ENCODE measurements at places on chromosomes 1 and 21.

- no peak for DNase-seq
Observed at GRCh38 chr21:44723177-44724131, 12.1 kb upstream of the TSPEAR start.

DNA sequence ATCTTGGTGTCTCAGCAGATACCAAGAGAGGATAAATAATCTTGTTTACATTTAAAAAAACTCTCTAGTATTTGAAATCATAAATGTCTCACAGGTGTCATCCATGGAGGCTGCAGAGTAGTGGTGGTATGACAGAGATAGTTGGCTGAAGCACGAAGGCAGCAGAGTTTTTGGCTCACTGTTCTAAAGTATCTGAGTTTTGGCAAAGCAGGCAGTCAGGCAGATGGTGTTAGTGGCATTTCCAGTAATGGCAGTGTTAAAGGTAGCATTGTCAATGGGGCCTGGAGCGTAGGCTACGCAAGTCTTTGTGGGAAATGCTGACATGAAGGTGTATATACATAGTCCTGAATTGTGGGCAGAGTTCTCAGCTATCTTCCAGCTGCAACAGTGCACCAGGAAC is 68.5 kb upstream of the HSD17B7 start:
- DNase-seq = no peak

DNA sequence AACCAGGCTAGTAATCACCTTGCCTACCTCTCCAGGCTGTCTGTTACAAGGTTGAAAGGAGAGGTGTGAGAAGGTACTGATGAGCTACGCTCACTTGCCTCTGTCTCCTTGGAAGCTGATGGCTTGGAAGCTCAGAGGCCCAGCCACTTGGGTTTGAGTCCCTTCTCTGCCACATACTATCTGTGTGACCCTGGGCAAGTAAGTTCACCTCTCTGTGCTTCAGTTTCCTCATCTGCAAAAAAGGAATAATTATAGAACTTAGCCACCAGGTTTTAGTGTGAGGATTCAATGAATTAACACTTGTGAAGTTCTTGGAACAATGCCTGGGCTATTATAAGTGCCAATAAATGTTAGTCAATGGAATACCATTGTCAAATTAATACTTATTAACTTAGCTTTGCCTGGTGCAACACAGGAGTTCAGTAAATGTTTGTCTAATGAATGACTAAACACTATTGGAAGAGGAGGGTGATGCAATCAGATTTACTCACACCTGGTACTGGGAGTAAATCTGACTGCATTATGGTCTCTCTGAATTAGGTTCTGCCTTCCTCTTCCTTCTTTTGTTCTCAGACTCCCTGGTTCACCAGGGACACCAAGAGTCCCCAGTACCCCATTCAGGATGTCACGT is 55.5 kb downstream of the TRABD2B start:
- peak; percentile 52 for DNase-seq

- DNase-seq = peak; percentile 72
Observed at GRCh38 chr1:53766831-53767405, 28.0 kb upstream of the GLIS1 start.

DNA sequence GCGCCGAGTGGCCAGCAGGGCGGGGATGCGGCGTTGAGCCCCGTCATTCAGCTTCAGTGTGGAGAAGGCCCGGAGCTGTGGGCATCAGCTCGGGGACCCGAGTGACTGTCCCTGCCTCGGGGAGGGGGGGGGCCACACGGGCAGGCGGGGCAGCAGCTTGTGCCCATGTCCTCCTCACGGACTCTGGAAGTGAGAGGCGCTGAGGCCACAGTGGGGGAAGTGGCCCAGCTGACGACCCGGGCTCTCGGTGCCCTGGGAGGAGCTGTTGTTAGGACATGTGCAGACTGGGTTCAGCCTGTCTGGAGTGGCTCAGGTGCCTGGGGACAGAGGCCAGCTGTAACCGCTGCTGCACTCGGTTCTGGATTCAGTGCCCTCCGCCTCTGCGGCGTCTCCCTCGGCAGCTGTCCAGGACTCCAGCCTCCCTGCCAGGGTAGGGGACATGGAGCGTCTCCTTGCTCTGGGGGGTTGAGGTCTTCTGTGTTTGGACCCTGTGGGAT is 71.1 kb downstream of the SKI start:
- no peak for DNase-seq

DNA sequence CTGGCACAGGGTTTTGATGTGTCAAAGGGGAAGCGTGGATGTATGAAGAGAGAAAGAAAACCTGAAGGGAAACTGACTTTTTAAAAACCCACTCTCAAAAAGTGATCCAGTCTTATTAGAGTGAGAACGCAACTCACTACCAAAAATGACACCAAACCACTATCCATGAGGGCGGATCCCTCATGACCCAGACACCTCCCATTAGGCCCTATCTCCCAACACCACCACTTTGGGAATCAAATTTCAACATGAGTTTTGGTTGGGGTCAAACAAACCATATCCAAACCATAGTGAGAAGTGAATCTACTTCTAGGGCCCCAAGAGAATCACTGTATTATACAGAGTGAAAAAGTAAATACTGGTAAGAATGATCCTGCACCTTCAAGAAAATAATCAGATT is 53.5 kb downstream of the FNBP1L start:
- DNase-seq = no peak

- DNase-seq = no peak
Observed at GRCh38 chr1:233993651-233994050, 89.2 kb downstream of the SLC35F3 start.

DNA sequence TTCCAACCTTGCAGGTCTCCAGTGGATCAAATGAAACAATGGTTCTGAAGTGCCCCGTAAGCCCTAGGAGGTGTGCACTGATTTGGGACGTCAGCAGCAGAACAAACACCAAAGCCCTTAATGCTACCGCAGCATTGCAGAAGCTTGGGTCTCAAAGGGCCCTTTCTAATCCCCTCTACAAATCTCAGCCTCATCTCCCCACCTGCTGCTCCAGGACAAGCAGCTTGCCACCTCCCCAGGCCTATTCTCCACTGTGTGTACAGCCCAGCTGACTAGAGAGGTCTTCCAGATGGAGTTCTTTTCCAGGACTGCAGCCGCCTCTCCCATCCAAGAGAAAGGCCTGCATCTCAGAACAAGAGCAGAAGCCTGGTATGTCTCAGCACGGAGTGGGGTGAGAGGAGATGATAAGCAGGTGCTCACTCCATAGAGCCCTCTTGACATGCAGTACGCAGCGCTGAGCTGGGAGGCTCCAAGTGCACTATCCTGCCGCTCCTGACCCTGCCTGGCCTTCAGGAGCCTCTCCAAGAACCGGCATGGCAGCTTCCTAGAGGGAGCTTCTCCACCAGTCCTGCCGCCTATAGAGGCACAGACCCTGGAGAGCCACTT is 46.3 kb downstream of the MRPL37 start:
- DNase-seq = no peak

- DNase-seq = no peak
Observed at GRCh38 chr1:34867415-34867814, 7.9 kb upstream of the SMIM12 start.

GRCh38 chr1:30782361-30783255 is 25.0 kb upstream of the LAPTM5 start:
- DNase-seq = peak; percentile 41

DNA sequence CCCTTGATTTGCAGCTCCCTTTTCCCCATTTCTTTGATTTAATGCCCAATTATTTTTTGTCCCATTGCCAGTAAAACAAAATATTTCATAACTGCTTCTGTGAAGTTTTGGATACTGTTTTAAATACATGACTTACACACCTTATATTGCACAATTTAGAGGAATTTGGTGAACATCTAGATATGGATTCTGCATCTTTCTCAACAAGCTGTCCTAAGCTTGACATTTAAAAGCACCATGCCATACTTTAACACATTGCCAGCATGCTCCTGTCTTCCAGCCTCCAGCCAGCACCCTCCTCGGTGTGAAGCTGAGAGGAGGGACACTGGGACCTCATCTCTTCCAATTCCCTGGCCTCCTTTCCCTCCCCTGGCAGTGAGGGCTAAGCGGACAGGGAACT is 167.6 kb downstream of the SEC16B start:
- no peak for DNase-seq

- no peak for DNase-seq
Observed at GRCh38 chr1:8527941-8528340, 210.0 kb downstream of the SLC45A1 start.

DNA sequence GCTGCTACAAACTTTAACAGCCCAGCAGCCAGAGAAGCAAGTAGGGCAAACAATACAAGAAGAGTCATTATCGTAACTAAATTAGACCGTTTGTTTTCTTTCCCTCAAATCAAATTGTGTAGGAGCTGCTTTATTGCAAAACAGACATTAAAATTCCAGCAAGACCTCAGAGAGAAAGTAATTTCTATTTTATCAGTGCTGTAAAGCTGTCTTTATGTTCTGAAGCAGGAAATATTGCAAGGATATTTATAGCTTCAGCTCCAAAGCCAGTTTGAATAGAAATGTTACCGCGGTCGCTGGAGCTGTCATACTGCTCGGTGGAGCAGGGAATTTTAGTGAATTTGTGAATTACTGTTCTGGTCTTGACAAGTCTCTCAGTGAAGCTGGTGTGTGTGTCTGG is 503.8 kb upstream of the PLXNA2 start:
- DNase-seq = no peak

- DNase-seq = no peak
Observed at GRCh38 chr1:87155170-87155569, 173.5 kb upstream of the LMO4 start.

GRCh38 chr21:38203229-38203628 is 53.6 kb upstream of the KCNJ15 start:
- DNase-seq = no peak

DNA sequence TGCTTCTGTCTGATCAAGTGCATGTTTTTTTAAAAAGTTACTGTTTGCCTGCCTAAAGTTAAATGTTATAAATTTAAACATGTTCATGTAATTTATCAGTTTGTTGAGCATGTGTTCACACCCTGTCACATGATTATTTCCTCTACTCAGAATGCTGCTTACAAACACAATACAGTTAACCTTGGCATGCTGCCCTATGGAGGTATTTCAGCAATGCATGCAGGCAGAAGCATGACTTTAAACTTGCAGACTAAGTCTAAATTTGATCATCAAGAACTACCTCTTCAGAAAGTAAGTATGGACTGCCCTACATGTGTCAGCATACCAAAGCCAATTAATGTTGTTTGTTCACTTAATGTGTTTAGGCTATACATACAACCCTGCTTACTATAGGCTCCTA is 161.6 kb downstream of the LRRC40 start:
- DNase-seq = peak; percentile 64

DNA sequence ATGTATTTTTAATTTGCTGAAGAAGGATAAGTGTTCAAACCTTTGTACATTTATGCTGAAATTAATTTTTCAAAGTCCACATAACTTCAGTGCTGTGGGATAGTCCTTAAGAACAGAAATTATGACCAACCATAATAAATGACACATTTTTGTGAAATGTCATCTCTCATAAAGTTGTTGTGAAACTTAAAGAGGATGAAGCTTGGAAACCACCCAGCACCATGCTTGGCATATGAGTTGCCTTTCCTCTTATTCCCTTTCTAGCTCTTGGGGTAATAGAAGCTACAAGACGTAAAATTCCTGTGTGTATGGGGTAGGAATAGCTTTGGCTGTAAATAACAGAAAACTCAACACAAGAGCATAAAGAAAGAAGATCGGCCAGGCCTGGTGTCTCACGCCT is 18.9 kb upstream of the USP24 start:
- DNase-seq = peak; percentile 42

GRCh38 chr1:200971955-200972711 is 51.4 kb downstream of the KIF21B start:
- peak; percentile 46 for DNase-seq

- no peak for DNase-seq
Observed at GRCh38 chr1:94398356-94398755, 19.8 kb upstream of the ABCD3 start.

- DNase-seq = peak; percentile 34
Observed at GRCh38 chr1:103084181-103084580, 24.1 kb downstream of the COL11A1 start.

DNA sequence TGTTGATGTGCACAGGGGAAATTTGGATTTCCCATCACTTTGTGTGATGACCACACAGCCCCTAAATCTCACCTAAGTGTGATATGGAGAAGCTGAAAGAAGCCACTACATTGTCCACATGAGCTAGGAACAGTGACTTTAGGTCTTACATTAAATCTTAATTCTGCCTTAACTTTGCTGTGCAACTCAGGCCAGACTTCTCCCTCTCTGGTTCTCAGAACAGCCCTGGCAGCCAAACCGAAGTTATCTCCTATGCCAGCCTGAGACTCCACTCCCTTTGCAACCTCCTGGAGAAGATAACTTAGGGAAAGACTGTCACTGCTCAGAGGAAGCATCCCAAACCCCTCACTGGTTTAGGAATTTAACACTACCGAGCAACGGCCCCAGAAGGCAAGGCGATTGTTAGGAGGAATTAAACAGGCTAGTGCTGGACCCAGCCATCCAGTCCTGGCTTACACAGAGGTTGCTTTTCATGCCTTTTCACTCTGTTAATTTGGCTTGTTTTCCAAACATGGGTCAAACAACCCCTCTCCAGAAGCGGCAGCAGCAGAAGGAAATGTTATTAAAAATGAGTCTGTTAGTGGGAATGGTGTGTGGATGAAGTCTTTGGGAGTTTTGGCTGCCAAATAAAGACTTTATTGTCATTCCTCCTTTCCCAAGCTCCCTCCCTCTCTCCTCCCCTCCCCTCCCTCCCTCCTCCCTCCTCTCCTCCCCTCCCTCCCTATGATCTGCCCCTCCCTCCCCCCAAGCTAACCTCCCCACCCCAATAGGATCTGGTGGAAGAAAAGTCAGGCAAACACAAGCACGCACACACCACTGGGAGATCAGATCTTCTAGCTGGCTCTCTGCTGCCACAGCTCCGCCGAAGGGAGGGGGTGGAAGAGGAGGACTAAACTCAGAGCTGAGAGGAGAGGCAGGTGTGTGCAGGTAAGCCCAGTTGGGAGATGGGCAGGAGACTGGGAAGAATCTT is at the start of gene PRELP:
Gene PRELP (plus strand): TSS at position 795 of the 970 bp plus-strand sequence. CDS start 7,379 bp downstream, outside the sequence.
- DNase-seq = no peak

GRCh38 chr1:2312515-2313301 is 78.6 kb downstream of the MORN1 start:
- DNase-seq = no peak

DNA sequence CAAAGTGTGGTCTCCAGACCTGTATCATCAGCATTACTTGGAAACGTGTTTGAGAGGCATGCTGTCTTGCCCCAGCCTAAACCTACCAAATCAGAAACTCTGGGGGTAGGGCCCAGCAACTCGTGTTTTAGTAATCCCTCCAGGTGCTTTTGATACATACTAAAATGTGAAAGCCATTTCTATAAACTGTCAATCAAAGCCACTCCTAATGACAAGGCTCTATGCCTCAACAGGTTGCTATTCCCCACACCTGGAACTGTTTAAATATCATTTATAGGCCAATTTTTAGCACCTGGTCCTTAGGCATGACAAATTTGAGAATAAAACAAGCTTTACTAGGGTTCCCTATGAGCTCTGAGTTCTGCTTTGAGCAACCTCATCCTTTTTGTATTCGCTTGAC is 158.7 kb upstream of the NR5A2 start:
- DNase-seq = no peak

DNA sequence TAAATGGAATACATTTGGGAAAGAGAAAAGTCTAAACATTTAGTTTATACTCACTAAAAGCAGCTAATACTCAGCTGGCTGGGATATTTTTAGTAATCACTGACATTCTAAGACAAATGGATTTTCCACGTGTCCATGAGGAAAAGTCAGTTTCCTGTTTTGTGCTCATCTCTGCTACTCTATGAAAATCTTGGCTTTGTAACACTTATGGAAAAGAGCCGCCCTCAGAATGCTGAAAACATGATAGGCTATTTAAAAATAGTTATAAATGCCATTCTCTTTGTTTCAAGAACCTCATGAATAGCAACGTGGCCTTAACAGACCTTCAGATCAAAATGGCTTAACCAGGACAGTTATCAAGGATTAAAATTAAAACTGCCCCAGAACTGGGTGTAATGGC is 29.9 kb downstream of the MRAP start:
- DNase-seq = peak; percentile 57

Measured in fibroblast of mammary gland (primary cell).